ENCODE measurements at places on chromosomes 6 and 20.

DNA sequence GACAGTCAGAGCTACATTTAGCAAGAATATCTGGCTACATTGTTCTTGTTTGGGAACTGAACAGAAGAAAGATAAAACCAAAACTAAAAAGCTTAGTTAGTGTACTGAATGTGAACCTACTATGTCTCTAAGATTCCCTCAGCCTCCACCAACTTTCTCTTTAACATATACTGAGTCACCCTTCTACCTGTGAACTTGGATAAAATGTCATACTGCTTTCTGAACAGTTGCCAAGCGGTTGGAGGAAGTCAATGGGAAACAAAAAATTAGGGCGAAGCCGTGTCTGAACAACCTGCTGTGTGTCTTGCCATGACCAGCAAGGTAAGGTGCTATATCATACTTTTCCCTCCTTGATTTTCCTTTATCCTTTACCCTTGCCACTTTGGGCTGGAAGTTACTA lies 243.5 kb downstream of the BTBD9 start:
- DNase-seq: no peak

DNA sequence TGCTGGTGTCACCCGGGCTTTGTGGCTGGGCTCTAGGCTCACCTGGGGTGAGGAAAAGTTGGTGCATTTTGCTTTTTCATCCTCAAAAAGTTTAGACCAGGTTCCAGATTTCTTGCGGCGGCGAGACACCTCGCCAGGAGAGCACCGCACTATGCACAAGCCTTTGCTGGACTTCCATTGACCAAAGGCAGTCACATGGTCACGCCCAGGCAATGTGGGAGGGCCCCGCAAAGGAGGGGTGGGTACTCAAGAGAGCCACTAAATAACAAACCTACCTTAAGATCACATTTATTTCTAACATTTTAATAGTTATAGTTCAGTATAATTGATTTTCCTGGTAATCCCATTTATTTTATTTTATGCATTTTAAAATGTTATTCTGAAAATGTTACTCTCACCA lies 3.0 kb upstream of the KIF16B start:
- DNase-seq: no peak

DNA sequence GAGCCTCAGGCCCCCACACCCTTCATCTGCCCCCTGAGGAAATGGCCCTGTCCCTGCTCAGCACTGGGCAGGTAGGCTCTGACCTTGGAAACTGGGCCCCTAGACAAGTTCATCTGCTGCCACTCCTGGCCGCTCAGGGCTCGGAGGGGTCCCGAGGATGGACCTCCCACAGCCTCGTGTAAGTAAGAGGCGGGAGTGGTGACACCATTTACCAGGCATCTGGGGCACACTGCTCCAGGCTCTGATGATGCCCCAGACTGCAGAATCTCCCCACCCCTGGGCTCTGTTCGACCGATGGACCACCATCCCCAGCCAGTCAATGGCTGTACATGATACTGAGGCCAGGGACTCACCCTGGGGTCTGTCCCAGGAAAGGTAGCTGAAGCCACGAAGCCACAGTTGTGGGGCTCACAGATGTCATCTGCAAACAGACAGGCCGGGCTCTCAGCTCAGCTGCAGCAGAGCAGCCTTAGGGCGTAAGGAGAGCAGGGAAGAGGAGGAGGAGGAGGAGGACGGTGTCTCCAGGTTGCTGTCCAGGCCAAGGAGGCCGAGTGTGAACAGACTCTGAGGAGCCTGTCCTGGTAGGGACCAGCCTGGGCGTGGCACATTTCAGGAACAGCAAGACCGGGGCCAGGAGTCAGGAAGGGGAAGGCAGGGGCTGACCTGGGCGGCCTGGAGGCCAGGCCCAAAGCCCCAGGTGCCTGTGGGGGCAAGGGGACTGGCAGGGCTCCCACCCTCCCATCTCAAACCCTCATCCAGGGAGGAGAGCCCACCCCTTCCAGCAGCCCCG lies 300.4 kb downstream of the TAF4 start:
- DNase-seq: no peak

DNA sequence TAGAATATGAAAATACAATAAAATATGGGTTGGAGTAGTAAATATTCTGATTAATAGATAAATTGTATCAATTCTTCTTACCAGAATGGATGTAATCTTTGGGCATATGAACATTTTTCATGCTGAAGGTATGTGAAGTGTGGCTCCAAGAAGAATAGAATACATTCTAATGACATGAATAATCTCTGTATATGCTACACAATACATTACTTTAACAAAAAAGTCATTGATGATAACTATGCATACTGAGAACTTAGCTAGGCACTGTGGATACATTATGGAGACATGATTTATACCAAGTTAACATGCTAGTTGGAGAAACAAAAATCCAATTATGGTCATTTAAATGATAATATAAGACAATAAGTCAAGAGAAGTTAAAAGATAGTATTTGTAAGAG lies 62.7 kb upstream of the HDAC2 start:
- no peak for DNase-seq

GRCh38 chr6:100271625-100272024 lies 193.1 kb downstream of the SIM1 start:
- no peak for DNase-seq

DNA sequence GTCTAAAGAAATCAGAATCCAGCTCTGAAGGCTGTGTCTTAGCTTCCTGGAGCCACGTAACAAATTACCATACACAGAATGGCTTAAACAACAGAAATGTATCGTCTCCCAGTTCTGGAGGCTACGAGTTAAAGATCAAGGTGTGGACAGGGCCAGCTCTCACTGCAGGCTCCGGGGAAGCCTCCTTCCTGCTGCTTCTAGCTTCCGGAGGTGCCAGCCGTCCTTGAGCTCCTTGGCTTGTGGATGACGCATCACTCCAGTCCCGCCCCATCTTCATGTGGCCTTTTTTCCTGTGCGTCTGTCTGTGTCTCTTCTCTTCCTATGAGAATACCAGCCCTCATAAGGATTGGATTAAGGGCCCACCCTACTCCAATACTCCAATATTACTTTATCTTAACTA lies 319.1 kb upstream of the QKI start:
- DNase-seq: no peak

- DNase-seq: no peak
These were observed 124.3 kb upstream of the CDYL start for GRCh38 chr6:4651831-4652467.

- no peak for DNase-seq
These were observed 495 bp downstream of the FAM83B start for GRCh38 chr6:54846857-54847674.

DNA sequence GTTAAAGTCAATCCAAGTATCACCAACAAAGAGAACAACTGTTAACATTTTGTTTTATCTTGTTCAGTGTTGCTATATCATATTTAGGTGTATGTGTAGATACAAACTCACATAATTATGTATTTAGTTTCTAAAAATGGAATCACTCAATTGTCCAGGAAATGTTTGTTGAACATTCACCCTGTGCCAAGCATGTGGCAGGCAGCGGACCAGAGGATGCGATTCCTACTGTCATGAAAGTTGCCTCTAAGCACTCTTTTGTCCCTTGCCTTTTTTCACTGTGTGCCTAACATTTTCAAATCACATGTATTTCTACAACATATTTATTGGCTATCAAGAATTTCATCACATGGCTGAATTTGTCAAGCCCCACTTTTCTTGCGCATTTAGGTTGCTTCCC lies 16.9 kb upstream of the TGM2 start:
- DNase-seq: no peak
